Fibroblast of lung (primary cell): ENCODE measurements at places on chromosomes 2 and 18. TPM values are rescaled to one million over a fixed set of nuclear protein-coding genes. Genes with fewer than 3 reads are reported as not detected.
A peak's percentile ranks its signal among the peaks of the same experiment; 100 is the strongest.

DNA sequence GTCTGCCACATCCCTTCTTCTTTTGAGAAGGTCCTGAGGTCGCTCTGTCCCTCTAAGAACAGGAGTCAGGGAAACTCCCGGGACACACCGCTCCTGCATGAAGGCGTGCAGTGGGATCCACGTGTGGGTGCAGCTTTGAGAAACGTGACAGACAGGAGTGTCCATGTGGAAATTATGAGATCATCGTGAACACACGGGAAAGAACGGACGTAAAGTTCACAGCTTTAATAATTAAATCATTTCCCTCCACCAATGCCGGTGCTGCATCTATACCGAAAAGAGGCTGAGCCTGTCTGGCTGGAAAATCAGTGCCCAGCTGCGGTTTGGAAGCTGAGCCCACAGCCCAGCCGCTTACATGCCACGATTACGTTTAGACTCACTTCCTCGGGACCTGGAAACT lies 372.4 kb upstream of the SALL3 start:
- H3K4me3 ChIP-seq, result no peak overlapping the region
- no peaks in the 10 kb centered on the region for H3K36me3 ChIP-seq
- H3K27ac ChIP-seq, result no peak overlapping the region
- DNase-seq, result no peak

DNA sequence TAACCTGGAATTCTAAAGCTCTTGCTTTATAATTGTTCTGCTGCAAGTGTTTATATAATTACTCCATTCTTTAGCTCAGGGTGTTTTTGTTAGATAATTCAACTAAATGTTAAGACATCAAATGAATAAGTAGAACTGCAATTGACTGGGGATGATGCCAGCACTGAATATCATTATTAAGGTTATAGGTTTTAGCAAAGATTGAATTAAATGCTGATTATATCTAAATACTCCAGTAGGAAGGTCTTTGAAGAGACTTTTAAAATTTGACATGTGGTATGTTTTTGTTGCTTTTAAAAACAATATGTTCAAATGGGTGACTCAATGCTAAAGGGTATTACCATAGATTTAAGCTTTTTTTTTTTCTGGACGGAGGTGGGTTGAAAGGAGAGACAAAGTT lies 170.1 kb upstream of the THUMPD2 start:
- DNase-seq, result peak; percentile 64
- H3K27me3 ChIP-seq, result no peaks in the 10 kb centered on the region
- no peaks in the 10 kb centered on the region for H3K36me3 ChIP-seq
- no peak overlapping the region for H3K4me3 ChIP-seq

DNA sequence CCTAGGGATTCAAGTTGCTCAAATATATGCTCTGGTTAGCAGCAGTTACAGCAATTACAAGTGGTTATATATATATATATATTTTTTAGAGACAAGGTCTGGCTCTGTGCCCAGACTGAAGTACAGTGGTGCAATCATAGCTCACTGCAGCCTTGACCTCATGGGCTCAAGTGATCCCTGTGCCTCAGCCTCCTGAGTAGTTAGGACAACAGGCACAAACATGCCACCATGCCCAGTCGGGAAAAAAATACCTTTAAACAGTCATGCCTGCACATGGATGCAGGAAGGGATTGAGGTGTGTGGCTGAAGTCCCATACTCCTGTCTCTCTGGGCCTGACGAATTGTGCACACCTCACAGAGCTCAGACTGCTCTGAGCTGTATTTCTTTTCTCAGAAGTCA lies 19.6 kb upstream of the DNAH7 start:
- H3K27ac ChIP-seq, result no peak overlapping the region
- no peaks in the 10 kb centered on the region for H3K36me3 ChIP-seq
- peak; percentile 22 for DNase-seq
- no peaks in the 10 kb centered on the region for H3K27me3 ChIP-seq
- no peak overlapping the region for H3K4me3 ChIP-seq

DNA sequence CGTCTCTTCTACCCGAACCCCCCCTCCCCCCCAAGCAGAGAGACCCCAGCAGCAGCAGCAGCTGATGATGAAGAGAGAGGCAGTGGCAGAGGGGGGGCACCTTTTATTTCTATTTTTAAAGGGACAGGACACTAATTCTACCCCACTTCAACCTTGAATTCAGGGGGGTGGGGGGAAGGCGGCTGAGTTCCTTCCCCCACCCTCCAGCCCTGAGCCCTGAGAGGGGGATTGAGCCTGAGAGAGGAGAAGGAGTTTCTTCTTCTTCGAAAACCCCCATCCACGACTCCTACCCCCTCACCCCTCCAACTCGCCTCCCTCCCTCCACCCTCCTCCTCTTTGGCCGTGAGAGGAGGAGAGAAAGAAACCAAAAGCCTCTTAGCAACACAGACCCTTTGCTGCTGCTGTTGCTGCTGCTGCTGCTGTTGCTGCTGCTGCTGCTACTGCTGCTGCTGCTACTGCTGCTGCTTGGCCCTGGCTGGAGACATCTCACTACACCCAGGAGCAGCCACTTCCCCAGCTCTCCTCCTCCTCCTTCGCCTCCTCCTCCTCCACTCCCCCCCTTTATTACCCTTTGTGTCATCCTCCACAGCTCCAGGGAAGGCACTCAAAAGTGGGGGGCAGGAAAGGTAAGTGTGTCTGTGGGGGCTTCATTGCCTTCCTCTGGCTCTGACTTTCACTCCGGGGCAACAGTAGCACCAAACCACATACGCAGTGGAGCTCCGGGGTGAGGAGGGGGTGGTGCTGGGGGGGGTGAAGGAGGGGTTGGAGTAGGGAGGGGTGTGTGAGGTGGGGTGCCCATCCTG lies at the start of gene MBD5:
MBD5 (plus strand) TSS at position 33 of the 803 bp plus-strand sequence.
- no peaks in the 10 kb centered on the region for H3K36me3 ChIP-seq
- H3K27ac ChIP-seq, result peak within 1 kb of the TSS; percentile 94
- peak; percentile 70 for DNase-seq
- no peaks in the 10 kb centered on the region for H3K27me3 ChIP-seq

- H3K27ac ChIP-seq, result no peak within 1 kb of the TSS
- no peak within 1 kb of the TSS for H3K4me3 ChIP-seq
- no peak for DNase-seq
- no peaks in the 10 kb centered on the region for H3K27me3 ChIP-seq
Measured at GRCh38 chr2:113173542-113174375, at the start of gene PSD4. PSD4 (plus strand) TSS chr2:113173971; CDS start chr2:113182457, 8,486 bp downstream.

- DNase-seq, result peak; percentile 23
- no peak overlapping the region for H3K4me3 ChIP-seq
- no peak overlapping the region for H3K27ac ChIP-seq
- H3K36me3 ChIP-seq, result no peaks in the 10 kb centered on the region
Measured at GRCh38 chr2:143551971-143552650, 422.9 kb downstream of the ARHGAP15 start.

GRCh38 chr18:42931491-42931890 lies 184.0 kb downstream of the RIT2 start:
- H3K36me3 ChIP-seq, result no peaks in the 10 kb centered on the region
- H3K27ac ChIP-seq, result no peak overlapping the region
- H3K27me3 ChIP-seq, result no peaks in the 10 kb centered on the region

GRCh38 chr18:79573921-79574491 lies 105.6 kb upstream of the CTDP1 start:
- no peak overlapping the region for H3K4me3 ChIP-seq
- H3K36me3 ChIP-seq, result no peaks in the 10 kb centered on the region
- no peaks in the 10 kb centered on the region for H3K4me1 ChIP-seq
- H3K27me3 ChIP-seq, result no peaks in the 10 kb centered on the region
- no peak overlapping the region for H3K27ac ChIP-seq
- DNase-seq, result no peak

- no peak overlapping the region for H3K27ac ChIP-seq
- H3K36me3 ChIP-seq, result no peaks in the 10 kb centered on the region
- peak; percentile 26 for DNase-seq
- H3K4me1 ChIP-seq, result peaks cover 3% of the 10 kb centered on the region
- peaks cover 6% of the 10 kb centered on the region for H3K27me3 ChIP-seq
- H3K4me3 ChIP-seq, result peak overlapping the region; percentile 43
Measured at GRCh38 chr2:289362-290089, 1.6 kb upstream of the ALKAL2 start.

B3GNT2 gene
- 13.4 and 15.4 TPM in 2 replicates for total RNA-seq

RAB10 gene
- total RNA-seq, result 94.1 and 105 TPM in 2 replicates

TMEM200C gene
- total RNA-seq, result 0.17 and 0.26 TPM in 2 replicates

TRPM8 gene
- under 0.01 and 0.99 TPM in 2 replicates for total RNA-seq

TGFA gene
- total RNA-seq, result not detected in 2 replicates
